ENCODE measurements at places on chromosomes 6 and 20. TPM values are rescaled to one million over a fixed set of nuclear protein-coding genes. Genes with fewer than 3 reads are reported as not detected.

CALHM5 gene
- 1.9 TPM for total RNA-seq

- DNase-seq: no peak
These were observed 100.8 kb downstream of the GRM4 start for GRCh38 chr6:34044945-34045595.

GRCh38 chr20:48286601-48287000, 501.3 kb upstream of the SULF2 start:
- DNase-seq: no peak

DNA sequence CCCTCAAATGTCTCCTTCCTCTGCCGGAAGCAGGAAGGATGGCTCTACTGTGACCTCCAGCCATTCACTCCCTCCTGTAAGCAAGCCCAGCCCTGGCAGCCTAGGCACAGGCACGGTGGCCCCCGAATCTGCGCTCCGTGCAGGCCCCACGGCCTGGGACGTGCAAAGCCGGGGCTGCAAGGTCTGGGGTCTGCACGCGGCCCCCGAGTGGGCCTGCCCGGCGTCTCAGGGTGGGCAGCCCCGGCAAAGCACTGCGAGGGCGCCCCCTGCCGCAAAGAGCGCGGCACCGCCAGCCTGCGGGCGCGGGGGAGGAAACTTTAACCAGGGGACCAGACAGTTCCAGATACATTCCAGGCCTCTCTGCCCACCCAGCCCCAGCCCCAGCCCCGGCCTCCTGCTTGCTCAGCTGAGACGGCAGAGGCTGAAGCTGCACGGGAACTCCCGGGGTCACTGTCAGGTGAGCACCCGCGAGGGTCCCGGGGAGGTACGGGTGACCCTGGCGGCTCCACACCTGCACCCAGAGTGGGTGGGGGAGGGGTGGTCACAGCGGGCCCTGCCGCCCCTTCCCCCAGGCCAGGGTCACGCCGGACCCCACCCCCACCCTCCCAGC, 98.8 kb downstream of the ASXL1 start:
- no peak for DNase-seq

GRCh38 chr6:145530454-145530853, 204.9 kb downstream of the EPM2A start:
- DNase-seq: no peak

GRCh38 chr20:21136015-21136732, 10.3 kb downstream of the KIZ start:
- no peak for DNase-seq

GRCh38 chr20:1327241-1327653, 1.7 kb downstream of the SDCBP2 start:
- peak; percentile 44 for DNase-seq
